ENCODE measurements at places on chromosomes 7 and 10.
A peak's percentile ranks its signal among the peaks of the same experiment; 100 is the strongest.

DNA sequence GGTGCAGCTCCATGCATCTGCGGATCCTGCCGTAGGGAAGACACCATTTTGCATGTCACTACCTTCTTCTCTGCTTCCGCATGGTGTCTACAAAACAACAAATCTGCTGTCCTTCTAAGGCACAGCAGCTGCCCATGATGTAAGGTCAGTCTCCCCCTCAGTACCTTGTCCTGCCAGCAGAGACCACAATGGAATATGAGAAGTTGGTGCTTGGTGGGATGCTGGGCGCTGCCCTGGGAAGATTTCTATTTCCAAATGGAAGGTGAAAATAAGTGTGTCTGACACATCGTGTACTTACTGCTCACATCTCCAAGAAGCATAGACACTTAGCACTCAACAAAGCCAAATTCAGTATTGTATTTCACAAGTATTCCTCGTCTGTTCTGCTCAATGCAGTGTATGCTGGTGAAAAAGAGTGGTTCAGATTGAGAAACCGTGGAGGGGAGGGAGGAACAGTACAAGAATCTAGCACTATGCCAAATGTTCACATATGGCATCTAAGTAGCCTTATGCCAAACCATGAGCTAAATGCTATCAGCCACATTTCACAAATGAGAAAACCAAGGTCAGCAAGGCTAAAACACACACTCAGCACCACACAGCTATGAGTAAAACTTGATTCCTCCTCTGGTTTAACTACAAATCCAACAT lies 95.0 kb downstream of the GRB10 start:
- DNase-seq = no peak

- DNase-seq = no peak
Observed at GRCh38 chr7:44384586-44385433, 59.4 kb upstream of the CAMK2B start.

DNA sequence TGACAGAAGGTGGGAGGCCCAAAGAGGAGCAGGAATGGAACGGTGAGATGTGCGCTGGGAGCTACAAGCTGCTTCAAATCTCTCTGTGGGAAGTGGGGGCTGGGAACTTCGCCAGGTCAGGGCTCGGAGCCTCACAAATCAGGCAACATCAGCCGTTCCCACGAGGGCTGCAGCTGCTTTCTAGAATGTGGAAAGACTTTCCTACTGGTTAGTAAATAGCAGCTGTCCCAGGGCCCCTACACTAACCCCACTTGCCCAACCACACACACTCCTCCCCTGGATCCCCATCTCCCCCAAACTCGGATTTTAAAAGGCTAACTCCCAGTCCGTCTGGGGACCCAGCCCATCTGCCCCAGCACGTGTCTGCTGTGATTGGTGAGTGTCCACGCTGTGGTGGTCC lies 40.6 kb upstream of the PITRM1 start:
- DNase-seq = no peak

DNA sequence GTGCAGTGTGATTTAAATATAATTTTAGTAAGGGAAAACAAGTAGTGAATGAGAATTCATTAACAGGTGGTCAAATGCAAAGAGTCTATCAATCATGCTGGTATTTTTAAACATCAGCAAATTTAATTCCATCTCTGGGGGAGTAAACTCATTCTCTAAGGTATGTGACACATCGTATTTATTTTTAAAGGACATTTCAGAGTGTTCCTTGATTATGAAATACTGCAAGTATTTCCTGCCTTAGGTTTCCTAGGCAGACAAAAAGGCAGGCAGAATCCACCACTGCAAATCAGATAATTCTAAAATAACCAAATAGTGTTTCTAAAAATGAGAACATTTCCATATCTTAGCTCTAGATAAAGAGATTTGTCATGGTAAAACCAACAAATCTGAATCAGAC lies 193.8 kb downstream of the LRRTM3 start:
- DNase-seq = no peak

DNA sequence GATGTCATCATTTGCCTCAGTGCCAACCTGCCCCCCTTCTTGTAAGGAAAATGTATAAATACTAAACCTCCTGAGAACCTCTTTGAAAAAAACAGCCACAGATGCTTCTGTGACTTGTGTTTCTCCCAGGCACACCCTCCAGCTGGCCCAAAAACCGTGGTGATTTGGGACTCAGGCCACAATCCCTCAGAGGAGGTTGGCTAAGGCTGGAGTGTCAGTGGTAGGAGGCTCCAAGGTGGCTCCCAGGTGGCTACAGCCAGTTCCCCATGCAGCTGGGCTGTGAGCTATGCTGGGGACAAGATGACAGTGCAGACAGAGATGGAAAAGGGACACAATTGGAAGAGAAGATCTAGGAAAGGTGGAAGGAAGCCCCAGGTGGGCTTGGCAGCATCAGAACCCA lies 104.7 kb downstream of the CPXM2 start:
- no peak for DNase-seq

GRCh38 chr7:129665013-129665401 lies 53.5 kb downstream of the NRF1 start:
- DNase-seq = no peak

GRCh38 chr7:66522518-66522917 lies 106.2 kb upstream of the KCTD7 start:
- DNase-seq = no peak

DNA sequence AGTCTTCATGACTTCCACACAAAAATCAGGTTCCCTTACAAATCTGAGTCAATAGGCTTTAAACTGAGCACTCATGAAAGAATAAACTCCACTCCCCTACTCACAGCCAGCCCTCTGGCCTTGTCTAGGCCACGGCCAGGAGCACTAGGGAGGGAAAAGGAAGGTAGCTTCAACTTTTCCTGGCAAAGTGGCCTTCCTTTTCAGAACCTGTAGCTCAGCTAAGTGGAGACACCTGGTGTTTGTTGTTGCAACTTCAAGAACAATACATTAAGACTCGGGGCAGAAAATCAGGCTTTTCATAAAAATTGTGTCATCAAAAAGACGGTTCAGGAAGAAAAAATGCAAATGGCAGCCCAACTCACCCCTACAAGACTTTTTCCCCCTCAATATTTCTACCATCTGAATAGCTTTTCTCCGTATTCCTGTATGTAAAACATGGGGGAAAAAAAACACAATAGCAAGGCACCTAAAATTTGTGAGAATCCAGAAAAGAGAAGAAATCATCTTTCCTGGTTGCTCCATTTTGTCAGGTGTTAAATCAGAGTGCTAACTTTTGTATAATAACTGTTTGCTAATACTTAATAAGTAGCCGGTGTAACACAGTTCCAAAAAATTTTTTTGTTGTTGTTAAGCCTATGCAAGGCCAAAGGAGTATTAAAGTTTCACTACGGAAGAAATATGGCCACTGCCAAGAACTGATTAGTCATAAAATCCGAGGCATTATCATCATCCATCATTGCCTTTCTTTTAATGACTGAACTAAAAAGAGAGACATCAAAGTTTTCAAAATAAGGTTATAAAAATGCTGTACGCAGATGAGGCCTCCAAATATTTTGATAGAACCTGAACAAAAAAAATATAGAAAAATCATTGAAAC lies 66.2 kb upstream of the ARID5B start:
- peak; percentile 4 for DNase-seq

DNA sequence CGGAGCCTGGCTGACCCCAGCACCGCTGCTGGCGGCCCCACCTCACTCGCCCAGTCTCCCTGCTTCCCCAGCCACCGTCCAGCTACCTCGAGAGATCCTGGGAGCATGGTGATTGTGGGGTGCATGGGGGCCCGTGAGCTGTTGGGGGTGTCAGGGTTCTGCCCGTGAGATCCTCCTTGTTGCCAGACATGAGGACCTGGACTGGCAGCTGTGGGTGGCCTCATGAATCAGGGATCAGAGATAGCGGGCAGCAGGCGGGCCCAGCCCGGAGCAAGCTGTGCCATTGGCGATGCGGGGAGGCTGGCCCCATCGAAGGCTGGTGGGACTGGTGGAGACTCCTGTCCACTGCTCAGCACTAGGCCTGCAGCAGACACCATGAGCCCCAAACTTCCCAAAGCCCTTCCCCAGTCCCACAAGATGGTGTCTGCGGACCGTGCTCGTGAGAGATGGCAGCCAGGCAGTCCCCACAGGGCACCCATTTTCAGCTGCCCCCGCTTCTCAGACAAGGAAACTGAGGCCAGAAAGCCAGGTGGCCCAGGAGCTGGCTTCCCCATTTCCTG lies 75.6 kb downstream of the LHPP start:
- DNase-seq = no peak

DNA sequence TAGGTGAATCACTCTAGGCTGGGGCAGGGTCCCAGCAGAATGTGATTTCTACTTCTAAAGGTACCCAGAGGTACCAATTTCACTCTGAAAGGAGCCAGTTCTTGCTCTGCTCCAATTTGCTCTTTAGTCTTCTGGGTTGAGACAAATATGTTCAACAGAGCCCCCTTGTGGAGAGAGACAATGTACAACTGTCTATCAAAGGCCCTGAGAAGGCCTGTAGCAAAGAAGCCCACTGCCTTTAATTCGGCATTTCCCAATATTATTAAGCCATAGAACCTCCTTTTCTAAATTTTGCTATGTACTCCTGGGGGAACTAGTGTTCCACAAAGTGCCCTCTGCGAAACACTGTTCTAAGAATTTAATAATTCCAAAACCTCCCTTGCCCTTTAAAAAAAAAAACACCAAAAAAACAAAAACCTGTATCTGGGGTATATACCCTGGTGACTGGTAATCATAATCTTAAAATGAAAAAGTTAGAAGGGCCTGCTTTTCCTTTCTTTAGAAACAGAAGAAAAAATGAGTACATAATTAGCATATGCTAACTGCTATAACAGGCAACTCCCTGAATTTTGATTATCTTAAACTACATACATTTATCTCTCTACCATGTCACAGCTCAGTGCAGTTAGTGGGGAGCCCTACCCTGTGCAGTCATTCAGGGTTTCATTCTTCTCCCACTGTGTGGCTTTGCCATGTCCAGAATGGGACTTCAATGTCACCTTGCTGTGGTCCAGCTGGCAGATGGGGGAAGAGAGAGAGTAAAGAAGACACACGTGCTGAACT lies 160.9 kb upstream of the BMPER start:
- no peak for DNase-seq

GRCh38 chr7:41268878-41269277 lies 434.0 kb downstream of the INHBA start:
- no peak for DNase-seq

- DNase-seq = no peak
Observed at GRCh38 chr10:105952153-105952552, 1212.4 kb downstream of the SORCS1 start.

- DNase-seq = no peak
Observed at GRCh38 chr7:50095634-50096033, 2.6 kb upstream of the ZPBP start.

GRCh38 chr10:131870831-131871672 lies 29.8 kb upstream of the PPP2R2D start:
- no peak for DNase-seq

GRCh38 chr7:73397521-73398281 lies 35.9 kb upstream of the FZD9 start:
- no peak for DNase-seq

DNA sequence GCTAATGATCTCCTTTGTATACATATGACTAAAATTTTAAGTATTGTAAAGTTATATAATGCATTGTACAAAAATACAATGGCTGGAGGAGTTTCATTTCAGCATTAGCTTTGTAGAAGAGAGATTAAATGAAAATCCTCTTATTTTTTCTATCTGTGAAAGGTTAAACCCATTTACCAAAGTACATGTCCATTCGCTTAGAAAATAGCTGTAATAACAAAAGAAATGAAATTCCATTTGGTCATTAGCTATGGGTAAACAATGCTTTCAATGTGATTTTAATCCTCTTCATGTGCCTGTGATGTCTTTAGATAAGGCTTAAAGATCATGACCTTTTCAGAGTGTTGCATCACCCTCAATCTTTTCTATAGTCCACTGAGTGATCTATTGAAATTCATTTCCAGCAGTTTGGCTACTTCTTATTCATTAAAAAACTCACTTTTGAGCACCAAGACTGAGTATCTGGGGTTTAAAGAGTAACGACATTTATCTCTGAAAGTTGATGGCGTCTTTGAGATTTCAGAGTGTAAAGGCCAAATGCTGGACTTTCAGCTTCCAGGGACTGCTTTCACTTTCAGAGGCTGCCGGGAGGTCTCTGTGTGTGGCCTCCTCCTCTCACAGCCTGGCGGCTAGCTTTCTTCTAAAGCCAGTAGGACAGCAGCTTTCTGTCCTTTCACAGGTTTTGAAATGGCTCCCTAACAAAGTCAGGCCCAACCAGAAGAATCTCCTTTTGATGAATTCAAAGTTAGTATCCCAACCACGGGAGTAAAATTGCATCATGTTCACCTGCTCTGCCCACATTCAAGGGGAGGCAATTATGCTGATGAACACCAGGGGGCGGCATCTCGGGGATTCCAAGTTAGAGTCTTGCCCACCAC lies 701.4 kb upstream of the COBL start:
- DNase-seq = no peak

DNA sequence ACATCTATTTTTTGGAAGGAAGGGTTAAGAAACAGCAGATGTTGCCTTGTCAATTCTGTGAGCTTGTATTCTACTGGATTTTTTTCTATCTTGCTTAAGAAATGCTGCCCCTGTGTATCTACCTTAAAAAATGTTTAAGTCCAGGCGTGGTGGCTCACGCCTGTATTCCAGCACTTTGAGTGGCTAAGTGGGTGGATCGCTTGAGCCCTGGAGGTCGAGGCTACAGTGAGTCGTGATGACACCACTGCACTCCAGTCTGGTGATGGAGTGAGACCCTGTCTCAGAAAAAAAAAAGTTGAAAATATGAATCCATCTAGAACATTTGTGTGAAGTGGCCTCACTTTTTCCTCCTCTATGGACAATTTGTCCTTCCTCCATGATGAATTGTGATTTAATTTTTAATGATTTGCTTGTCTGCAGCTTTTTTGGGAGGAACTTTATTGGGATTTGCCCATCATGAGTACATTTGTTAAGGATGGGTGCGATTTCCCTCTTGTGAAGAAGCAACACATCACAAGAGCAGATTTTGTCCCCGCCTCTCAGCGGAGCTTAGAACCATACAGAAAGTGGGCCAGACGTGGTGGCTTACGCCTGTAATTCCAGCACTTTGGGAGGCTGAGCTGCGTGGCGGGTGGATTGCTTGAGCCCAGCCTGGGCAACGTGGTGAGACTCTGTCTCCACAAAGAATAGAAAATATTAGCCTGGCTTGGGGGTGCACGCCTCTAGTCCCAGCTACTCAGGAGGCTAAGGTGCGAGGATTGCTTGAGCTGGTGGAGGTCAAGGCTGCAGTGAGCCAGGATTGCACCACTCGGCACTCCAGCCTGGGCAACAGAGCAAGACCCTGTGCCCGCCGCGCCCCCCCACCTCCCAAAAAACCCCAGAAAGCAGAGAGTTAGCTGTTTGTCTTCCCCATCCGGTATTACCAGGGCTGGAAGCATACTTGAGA lies 57.7 kb downstream of the DNAJB6 start:
- DNase-seq = no peak

DNA sequence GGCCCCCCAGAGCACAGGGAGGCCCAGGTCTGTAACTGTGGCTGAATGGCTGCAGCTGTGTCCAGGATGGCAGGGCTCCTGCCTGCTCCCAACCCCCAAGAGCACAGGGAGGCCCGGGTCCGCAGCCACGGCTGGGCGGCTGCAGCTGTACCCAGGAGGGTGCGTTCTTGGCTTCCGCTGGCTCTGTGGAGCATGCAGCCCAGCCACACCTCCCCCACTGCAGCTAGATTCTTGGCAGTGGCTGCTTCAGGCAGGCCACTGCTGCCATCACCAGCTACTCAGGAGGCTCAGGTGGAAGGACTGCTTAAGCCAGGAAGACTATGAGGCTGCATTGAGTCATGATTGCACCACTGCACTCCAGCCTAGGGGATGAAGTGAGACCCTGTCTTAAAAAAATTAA lies 27.9 kb downstream of the C7orf25 start:
- DNase-seq = no peak

Data from central memory CD4-positive, alpha-beta T cell (primary cell).